Activated T-cell treated with anti-CD3 and anti-CD28 coated beads, Interleukin-2, amount 50 U/mL, for 4 hours (primary cell): ENCODE measurements at places on chromosomes 7 and 10. TPM values are rescaled to one million over a fixed set of nuclear protein-coding genes. Genes with fewer than 3 reads are reported as not detected.

PPP1R17 gene
- total RNA-seq = not detected

BICC1 gene
- not detected for total RNA-seq

GRCh38 chr7:157483515-157483914 lies 146.7 kb downstream of the DNAJB6 start:
- no peak for DNase-seq

- no peak for DNase-seq
These were observed 18.6 kb downstream of the NPFFR1 start for GRCh38 chr10:70265032-70265689.
